Right lobe of liver (tissue), 6 donors: ENCODE measurements at places on chromosomes 12 and 14. TPM values are rescaled to one million over a fixed set of nuclear protein-coding genes. Genes with fewer than 3 reads are reported as not detected.

- no peak overlapping the region for H3K4me3 ChIP-seq
- no peaks in the 10 kb centered on the region for H3K4me1 ChIP-seq
- no peak overlapping the region for H3K27ac ChIP-seq
- no peaks in the 10 kb centered on the region for H3K27me3 ChIP-seq
- H3K36me3 ChIP-seq, result no peaks in the 10 kb centered on the region
- DNase-seq, result no peak
These were observed 154.1 kb upstream of the ARID2 start for GRCh38 chr12:45575417-45575816.

DNA sequence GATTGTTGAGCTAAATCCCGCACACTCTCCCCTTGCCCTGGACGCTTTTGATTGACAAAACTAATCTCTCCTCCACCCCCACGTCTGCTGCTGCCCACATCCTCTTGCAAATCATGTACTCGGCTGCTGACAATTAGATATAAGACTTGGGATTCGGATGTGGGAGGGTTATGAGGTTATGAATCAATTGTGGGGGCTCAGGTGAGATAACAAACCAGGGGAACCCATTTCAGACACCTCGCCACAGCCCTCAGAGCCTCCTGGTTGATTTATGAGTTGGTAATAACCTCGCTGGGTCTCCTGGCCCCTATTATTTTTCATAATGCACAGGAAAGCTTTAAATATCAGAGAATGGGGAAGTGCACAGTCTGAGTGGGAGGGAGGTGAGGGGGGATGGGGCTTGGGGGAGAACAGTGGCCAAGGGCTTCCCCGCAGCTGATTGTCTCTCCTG lies 449.9 kb downstream of the DPF3 start:
- H3K4me1 ChIP-seq, result no peaks in the 10 kb centered on the region
- no peak for DNase-seq
- H3K36me3 ChIP-seq, result no peaks in the 10 kb centered on the region
- no peaks in the 10 kb centered on the region for H3K27me3 ChIP-seq

- no peak overlapping the region for H3K4me3 ChIP-seq
- no peak overlapping the region for H3K27ac ChIP-seq
- H3K36me3 ChIP-seq, result no peaks in the 10 kb centered on the region
- peak; percentile 63 for DNase-seq
- no peaks in the 10 kb centered on the region for H3K4me1 ChIP-seq
- no peaks in the 10 kb centered on the region for H3K27me3 ChIP-seq
These were observed 75.1 kb downstream of the ADGRD1 start for GRCh38 chr12:131028587-131029338.

GRCh38 chr12:97837401-97837800 lies 374.8 kb downstream of the RMST start:
- no peaks in the 10 kb centered on the region for H3K27me3 ChIP-seq
- no peak overlapping the region for H3K4me3 ChIP-seq
- DNase-seq, result no peak
- no peak overlapping the region for H3K27ac ChIP-seq
- no peaks in the 10 kb centered on the region for H3K36me3 ChIP-seq

DNA sequence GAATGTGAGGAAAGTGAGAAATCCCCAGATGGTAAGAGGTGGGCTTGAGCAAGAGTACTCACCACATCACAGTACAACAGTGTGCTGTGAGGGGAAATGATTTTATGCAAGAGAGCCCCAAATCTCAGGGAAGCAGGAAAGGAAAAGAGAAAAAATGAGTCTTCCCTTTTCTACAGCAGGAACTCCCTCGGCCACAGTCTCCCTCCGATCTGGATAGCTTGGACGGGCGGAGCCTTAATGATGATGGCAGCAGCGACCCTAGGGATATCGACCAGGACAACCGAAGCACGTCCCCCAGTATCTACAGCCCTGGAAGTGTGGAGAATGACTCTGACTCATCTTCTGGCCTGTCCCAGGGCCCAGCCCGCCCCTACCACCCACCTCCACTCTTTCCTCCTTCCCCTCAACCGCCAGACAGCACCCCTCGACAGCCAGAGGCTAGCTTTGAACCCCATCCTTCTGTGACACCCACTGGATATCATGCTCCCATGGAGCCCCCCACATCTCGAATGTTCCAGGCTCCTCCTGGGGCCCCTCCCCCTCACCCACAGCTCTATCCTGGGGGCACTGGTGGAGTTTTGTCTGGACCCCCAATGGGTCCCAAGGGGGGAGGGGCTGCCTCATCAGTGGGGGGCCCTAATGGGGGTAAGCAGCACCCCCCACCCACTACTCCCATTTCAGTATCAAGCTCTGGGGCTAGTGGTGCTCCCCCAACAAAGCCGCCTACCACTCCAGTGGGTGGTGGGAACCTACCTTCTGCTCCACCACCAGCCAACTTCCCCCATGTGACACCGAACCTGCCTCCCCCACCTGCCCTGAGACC lies 7.8 kb downstream of the ATN1 start:
- H3K4me3 ChIP-seq, result no peak overlapping the region
- no peaks in the 10 kb centered on the region for H3K27me3 ChIP-seq
- H3K27ac ChIP-seq, result no peak overlapping the region
- H3K36me3 ChIP-seq, result peaks cover 3% of the 10 kb centered on the region

DNA sequence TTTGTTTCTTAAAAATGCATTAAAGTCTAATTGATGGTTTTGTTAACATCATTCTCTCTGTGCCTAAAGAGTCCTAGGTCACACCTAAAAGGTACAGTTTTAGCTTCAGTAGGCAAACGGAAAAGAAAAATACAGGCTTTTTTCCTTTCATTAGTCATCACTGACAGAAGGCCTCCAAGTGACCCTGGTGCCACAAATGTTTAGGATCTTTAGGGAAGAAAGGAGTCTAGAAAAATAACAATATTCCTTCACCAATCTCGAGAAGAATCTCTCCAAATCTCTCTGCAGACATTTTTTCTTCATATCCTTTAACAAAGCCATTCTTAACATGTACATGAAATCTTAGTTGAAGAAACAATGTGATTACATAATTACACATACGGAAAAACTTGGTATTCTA lies 2.0 kb downstream of the DENND5B start:
- peak overlapping the region; percentile 95 for H3K27ac ChIP-seq
- H3K4me1 ChIP-seq, result no peaks in the 10 kb centered on the region
- peak overlapping the region; percentile 65 for H3K4me3 ChIP-seq
- DNase-seq, result no peak
- no peaks in the 10 kb centered on the region for H3K36me3 ChIP-seq
- no peaks in the 10 kb centered on the region for H3K27me3 ChIP-seq

The OR4K14 gene
- not detected for total RNA-seq

The ATF7IP gene
- total RNA-seq, result 33.0 TPM

The P2RX7 gene
- total RNA-seq, result 11.4 TPM
